ENCODE measurements at places on chromosomes 4 and X. TPM values are rescaled to one million over a fixed set of nuclear protein-coding genes. Genes with fewer than 3 reads are reported as not detected.

GRCh38 chr4:32560306-32560705 lies 1840.1 kb downstream of the PCDH7 start:
- no peak for DNase-seq

- DNase-seq: no peak
These were observed 48.3 kb downstream of the TLR10 start for GRCh38 chr4:38734446-38734845.

- no peak for DNase-seq
These were observed 54.1 kb upstream of the PRPS1 start for GRCh38 chrX:107574054-107574683.

DNA sequence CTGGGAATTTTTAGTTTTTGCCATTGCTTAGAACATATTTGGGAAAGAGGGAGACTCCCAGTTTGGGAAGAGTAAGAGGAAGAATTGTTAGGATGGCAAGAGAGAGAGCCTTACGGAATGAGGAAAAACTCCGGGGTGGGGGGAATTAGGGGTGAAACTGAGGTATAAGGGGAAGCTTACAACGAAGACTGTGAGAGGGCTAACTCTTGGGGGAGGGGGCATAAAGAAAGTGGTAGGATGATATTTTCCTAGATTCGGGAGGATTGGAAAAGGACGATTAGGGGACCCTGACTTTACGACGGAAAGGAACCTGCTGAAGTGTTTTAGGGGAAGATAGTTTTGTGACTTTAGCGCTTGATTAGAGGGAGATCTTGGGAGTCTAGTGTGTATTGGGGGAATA lies 86.2 kb upstream of the HPRT1 start:
- DNase-seq: no peak

GRCh38 chrX:103631145-103631544 lies 2.4 kb downstream of the TCEAL1 start:
- no peak for DNase-seq

DNA sequence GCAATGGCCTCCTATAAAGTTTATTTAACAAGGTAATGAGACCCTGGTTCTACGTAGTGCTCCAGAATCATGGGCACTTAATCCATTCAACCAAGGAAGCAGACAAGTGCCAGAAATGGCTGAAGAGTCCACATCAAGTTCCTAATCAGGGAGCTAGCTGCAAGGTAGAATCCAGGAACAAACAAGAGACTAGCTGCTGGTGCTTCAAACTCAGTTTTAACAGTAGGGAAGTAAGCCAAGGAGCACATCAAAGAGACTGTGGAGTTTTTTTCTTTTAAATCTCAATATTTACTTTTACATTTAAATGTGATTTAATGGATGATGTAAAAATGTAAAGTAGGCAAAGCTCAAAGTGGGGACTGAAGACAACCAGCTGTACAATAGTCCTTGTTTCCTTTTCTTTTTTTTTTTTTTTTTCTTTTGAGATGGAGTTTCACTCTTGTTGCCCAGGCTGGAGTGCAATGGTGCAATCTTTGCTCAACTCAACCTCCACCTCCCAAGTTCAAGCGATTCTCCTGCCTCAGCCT lies 630.4 kb downstream of the CCSER1 start:
- DNase-seq: no peak

DNA sequence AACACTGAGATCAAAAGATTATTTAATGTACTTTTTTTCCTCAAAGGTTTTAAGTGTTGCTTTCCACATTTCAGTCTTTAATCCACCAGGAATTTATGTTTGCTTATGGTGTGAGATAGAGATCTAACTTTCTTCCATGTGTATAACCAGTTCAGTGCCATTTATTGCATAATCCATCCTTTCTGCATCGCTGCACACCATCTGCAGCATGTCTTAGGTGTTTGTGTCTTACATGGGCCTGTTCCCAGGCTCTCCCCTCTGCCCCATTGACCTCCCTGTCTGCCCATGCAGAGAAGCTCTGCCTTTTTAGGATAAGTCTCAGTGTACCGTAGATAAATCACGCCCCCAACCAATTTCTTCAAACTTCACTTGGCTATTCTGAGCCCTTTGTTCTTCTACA lies 30.3 kb downstream of the NSDHL start:
- no peak for DNase-seq

DNA sequence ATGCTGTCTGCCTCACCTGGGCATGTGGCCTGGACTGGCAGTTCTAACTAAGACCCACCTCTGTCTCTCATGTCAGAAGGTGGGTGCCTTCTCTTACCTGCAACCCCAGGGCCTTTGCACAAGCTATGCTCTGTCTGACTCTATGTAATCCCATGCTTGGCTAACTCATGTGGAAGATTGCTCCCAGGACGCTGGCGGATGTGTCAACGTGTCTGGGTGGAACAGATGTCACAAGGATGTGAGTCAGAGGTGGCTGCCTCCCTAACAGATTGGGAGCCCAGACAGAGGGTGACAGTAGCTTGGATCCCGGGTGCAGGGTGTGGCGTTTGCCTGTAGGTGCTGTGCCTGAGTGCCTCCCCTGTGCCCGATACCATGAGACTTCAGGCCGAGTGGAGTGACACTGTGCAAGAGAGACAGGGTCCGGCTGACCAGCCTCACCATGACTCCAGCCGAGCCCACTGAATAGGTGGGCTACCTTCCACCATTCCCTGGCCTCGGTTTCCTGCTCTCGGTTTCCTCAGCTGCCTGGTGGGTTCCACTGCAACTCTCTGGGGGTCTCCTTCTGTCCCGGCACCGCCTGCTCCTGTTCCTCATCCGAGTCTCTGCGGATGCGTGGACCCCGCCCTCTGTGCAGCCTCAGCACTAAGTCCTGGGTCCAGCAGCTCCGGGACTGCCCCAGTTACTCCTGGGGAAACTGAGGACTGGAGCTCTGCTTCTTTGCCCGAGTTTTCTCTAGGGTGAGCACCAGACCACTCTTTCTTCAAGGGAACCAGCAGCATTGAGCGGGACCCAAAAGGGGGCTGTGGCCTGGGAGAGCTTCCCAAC lies 11.0 kb downstream of the SH3BP2 start:
- DNase-seq: no peak

GRCh38 chrX:97854086-97854485 lies 970.4 kb downstream of the RPA4 start:
- no peak for DNase-seq

GRCh38 chrX:148457279-148457678 lies 43.1 kb upstream of the AFF2 start:
- no peak for DNase-seq

- DNase-seq: no peak
These were observed 131.3 kb downstream of the NSUN7 start for GRCh38 chr4:40881096-40881495.

GRCh38 chr4:172656055-172656454 lies 512.6 kb upstream of the GALNT7 start:
- no peak for DNase-seq

GRCh38 chr4:72875138-72875537 lies 194.4 kb downstream of the COX18 start:
- no peak for DNase-seq

- peak; percentile 24 for DNase-seq
These were observed 72.2 kb upstream of the RBPJ start for GRCh38 chr4:26248647-26249046.

DNA sequence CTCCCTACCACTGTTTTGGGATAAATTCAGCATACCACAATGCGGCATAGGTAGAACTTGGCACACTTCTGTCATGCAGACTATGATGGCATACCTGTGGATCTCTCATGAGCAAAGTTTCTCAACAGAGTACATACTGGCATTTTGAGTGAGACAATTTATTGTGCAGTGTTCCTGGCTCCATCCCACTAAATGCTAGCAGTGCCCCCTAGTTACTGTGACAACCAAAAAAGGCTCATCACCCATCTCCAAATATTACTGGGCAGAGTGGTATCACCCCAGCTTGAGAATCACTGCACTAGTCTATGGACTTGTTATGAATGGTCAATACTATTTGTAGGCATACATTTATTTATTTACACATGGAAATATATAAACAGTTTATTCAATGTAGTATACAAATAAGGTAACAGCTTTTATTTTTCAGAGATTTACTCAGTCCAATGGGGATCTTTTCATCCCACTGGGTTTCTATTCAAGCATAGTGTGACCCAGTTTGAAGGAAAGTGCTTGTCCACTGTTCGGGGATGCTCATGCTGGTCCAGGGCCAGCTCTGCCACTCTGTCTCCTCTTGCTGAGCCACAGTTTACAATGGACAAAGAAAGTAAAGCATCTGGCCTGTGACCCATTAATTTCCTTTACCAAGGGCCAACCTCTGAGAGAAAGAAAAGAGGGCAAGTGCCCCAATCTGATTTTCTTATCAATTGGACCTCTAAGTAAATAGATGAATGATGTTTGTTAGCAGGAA lies 81.0 kb upstream of the IL2 start:
- no peak for DNase-seq

DNA sequence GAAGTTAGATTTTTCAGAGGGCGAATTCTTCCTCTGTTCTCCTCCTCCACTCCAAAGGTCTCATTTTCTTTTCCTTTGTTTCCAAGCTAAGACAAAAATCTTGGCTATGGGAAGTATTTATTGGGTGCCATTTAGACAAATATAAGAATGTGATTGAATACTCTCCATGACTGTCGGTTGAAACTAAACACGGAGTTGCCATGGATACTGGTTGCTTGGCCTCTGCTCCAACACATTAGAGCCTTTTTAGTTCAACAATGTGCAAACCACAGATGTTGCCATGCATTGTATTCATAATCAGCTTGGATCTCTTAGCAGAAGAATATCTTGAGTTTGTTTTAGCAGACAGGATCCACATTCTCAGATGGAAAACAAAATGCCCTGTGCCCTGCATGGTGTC lies 366.5 kb upstream of the LCORL start:
- DNase-seq: no peak

GRCh38 chrX:17590892-17591740 lies 146.2 kb upstream of the SCML1 start:
- DNase-seq: peak; percentile 71

DNA sequence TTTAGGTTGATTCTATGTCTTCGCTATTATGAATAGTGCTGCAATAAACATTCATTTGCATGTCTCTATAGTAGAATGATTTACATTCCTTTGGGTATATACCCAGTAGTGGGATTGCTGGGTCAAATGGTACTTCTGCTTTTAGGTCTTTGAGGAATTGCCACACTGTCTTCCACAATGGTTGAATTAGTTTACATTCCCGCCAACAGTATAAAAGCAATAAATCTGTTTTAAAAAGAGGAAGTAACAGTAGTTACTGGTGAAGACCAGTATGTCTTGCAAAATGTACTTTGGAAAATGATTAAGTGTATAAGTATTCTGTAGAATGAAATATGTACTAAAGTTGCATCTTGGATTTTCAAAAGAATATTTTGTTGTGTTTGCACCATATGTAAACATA lies 77.3 kb downstream of the SHROOM4 start:
- no peak for DNase-seq

DNA sequence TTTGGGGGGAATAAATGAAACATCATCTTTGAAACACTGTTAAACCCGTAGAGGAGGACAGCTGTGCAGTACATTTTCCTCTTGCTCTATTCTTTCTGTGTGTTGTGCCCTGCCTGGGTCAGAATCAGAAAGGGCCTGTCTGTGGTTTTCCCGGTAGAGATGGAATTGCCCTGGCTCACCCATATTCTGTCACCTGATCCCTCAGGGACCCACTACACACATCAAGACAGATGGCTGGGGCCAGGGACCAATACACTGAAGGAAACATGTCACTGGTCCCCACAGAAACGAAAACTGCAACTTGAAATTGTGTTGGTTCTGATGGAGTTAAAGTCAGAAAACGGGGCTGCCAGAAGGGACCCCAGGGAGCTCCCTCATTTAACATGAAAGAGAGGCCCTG lies 114.9 kb downstream of the ZNF827 start:
- DNase-seq: no peak

- no peak for DNase-seq
These were observed 112.3 kb upstream of the IL15 start for GRCh38 chr4:141524116-141524515.

DNA sequence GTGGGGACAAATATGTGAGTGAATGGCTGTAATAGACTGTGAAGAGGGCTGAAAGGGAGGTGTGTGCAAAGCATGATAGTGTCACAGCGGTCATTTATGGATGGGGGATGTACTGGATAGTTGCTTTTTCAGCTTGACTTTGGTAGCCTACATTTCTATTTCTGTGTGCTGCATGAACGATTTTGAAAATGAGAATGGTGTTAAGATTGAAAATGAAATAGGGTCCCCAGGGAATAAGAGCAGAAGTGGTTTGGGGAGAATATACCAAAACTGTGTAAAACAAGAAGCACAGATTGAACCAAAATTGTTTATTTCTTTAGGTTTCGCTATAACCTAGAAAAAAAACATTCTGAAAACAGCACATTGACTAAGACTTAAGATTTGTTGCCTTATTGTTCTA lies 58.8 kb upstream of the CLNK start:
- no peak for DNase-seq

- no peak for DNase-seq
These were observed 26.2 kb downstream of the CUL4B start for GRCh38 chrX:120534413-120535205.

DNA sequence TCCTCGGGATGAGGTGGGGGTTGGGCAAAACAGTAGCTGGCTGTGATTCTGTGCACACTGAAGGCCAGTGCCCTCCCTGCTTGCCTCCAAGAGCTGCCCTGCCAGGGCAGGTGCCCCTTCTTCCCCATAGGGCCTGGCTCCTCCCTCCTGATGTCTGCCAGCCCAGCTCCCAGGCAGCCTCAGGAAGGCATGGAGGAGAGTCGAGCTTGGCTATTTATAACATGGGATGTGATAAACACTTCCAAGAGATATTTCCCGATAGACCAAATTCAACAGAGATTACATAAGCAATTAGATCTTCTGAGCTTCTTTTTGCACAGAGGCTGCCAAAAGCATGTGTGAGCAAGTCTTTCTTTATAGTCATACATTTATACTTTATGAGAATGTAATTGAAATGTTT lies 45.3 kb upstream of the PJA1 start:
- no peak for DNase-seq

DNA sequence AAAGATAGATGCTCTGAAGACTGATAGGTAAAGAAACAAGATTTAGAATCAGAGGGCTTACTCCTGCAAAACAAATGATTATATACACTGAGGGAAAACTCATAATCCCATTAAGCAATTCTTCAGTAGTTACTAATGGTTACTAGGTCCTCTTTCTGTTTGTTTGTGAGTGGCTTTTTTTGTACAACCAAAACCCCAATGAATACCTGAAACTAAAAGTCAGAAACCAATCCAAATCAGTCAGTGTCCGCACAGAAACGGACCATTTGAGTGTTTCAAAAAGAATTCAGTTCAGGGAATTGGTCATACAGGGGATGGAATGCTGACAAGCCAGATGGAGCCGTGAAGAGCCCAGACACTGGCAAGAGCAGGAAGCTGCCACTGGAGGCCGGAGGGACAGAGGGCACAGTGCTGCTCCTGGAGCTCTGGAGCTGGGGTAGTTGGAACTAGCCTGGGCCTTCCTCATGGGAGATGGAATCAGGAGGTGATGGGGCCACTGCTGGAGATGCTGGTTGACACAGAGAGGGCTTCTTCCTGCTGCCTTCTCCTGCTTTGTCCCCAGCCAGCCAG lies 31.9 kb downstream of the SETD7 start:
- DNase-seq: no peak

GRCh38 chrX:138853936-138854335 lies 142.4 kb upstream of the FGF13 start:
- no peak for DNase-seq

GRCh38 chr4:183887351-183887750 lies 17.8 kb upstream of the STOX2 start:
- no peak for DNase-seq

The PABPC1L2A gene
- polyA plus RNA-seq: 1.0 TPM

The TMSB15B gene
- 4.0 TPM for polyA plus RNA-seq

The TMEM154 gene
- polyA plus RNA-seq: 0.57 TPM

The FUNDC2 gene
- polyA plus RNA-seq: 104 TPM

The MBNL3 gene
- 86.5 TPM for polyA plus RNA-seq

The SH3D19 gene
- 40.6 TPM for polyA plus RNA-seq

The BMX gene
- 1.2 TPM for polyA plus RNA-seq

The YY2 gene
- polyA plus RNA-seq: 8.3 TPM

The MAGED4 gene
- 5.2 TPM for polyA plus RNA-seq

The IGSF1 gene
- 46.3 TPM for polyA plus RNA-seq
